ENCODE measurements at places on chromosomes 16 and 17. TPM values are rescaled to one million over a fixed set of nuclear protein-coding genes. Genes with fewer than 3 reads are reported as not detected.

TP53TG3 gene
- not detected for total RNA-seq

NPEPPS gene
- 131 TPM for total RNA-seq

DNA sequence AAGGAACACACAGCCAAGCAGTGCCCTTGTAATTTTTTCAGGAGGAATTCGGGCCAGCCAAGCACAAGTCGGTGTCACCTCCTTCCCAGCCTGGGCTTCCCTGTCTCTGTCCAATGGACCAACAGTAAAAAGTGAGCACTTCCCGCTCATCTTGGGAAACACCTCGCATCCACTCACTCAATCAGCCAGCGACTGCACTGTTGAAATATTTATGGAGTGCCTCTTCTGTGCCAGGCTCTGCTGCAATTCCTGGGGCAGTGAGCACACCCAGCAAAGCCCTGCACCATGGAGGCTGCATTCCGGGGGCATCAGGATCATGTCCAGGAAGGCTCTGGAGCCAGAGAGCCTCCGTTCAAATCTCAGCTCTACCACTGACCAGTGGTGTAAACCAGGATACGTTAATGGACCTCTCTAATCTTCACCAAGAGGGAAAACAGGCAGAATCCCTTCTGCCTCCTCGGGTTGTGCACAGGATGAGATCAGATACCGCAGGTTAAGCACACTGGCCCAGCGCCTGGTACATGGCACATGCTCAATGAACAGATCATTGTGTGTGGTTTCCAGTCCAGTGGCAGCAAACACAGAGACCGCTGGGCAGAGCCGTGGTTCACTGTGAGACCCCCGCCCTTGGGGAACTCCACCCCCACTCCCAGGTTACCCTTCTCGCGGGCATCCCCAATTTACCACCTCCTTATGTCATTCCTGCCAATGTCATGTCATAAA, 194.3 kb downstream of the ZNF423 start:
- no peak for DNase-seq

TBC1D3I gene
- total RNA-seq, result 0.41 TPM

ADORA2B gene
- total RNA-seq, result 0.60 TPM
